ENCODE measurements at places on chromosomes 12 and 14.

DNA sequence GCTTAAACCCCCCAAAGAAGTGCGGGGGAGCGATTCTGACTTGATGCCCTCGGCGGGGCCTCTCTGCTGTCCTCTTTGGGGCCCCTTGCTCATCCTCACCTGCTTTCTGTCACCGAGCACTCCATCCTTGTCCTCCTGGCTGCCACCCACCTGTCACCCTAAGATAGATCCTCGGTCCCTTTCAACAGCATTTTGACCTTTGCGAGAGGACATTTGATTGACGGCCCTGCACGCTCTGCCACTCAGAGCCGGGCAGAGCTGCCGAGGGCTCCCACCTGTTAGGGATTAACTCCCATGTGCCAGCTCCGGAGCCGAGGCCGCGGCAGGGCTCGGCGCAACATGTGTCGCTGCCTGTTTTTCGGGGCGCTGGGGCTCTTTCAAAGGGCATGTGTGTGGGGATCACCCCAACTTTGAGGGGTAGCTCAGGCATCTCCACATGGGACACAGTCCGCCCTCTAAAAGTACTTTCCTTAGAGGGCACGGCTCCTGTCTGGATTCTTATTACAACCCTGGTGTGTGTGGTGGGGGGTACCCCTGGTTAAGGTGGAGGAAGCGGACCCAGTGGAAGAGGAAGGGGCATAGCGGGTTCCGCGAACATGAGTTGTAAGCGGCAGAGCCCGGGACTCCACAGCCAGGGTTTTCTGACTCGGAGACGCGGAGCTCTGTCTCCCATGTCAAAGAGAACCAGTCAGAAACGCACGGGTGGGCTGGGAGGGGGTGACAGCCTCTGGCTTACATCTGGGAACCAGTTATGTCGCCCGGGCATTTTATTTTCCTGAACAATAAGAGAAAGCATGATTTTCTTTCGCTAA, 811 bp upstream of the MEG3 start:
- no peak for DNase-seq

GRCh38 chr12:75790219-75790618, 241.4 kb downstream of the PHLDA1 start:
- DNase-seq, result no peak

- DNase-seq, result no peak
Observed at GRCh38 chr12:92562063-92562734, 140.6 kb upstream of the PLEKHG7 start.

DNA sequence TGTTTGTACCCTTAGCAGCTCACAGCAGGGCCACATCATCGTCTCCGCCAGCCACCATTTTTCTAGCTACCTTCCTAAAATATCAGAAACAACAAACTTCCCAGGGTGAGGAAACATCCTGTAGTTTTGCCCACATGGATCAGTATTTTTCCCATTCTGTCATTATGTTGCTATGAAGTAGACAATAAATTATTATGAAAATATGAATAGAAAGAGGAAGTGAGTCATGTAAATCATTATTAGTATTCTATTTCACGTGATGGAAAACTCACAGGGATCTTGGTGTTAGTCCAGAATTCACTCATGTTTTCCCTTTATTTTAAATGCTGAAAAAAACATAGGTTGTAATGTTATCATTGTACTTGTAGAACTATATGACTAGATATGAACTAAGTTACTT, 319.4 kb downstream of the SYT1 start:
- no peak for DNase-seq

DNA sequence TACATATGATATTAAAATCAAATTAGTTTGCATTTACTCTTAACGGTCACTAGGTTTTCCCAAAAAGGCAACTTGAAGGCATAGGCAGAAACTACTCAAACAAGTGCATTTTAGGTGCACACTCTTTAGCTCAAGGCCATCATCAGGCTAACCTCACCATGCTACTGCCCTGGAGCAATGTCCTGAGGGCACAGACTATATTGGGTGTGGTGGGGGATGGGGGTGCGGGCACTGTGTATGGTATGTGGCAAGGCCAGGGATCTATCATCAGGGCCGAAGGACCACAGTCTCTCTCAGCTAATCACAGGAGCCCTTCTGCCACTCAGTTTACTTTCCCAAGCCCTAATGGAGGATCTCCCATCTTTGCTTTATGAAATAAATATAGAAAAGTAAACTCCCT, 51.9 kb downstream of the SH2B3 start:
- no peak for DNase-seq

DNA sequence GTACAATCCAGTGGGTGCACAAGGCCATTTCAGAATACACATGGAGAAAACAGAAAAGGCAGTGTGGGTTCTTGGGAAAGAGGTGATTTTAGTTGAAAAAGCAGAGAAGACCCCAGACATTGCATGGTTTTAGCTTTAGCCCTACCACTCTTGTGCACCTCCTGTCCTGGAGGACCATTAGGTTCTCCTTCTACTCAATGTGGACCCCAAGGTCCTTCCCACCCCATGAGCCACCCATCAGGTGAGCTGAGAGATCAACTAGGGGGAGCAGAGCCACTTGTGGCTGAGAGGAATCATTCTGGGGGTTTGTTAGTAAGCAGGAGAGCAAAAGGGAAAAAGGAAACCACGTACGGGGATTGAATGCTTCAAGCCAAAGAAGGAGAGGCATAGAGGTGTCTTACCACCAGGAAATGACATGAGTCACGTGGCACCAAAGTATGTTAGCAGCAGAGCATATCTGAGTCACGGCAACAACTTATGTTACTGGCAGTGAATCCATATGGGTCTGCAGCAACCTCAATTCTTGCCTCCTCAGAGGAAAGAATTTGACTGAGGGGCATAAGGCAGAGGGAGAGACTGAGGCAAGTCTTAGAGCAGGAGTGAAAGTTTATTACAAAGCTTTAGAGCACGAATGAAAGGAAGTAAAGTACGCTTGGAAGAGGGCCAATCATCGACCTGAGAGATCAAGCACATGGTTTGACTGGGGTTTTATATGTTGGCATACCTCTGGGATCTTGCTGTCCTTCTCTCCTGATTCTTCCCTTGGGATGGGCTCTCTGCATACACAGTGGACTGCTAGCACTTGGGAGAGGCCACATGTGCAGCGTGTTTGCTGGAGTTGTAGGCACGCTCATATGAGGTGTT, 73.9 kb downstream of the HSD17B6 start:
- DNase-seq, result no peak
